Tibial nerve (tissue), 4 donors: ENCODE measurements at places on chromosomes 1 and 21. TPM values are rescaled to one million over a fixed set of nuclear protein-coding genes. Genes with fewer than 3 reads are reported as not detected.

GPR161 gene
- 2.7 TPM for total RNA-seq

ITLN1 gene
- not detected for total RNA-seq

CHD5 gene
- 0.30 TPM for total RNA-seq

LAMC1 gene
- total RNA-seq, result 314 TPM

FABP3 gene
- 8.1 TPM for total RNA-seq

GNAT2 gene
- not detected for total RNA-seq
